ENCODE measurements at places on chromosomes 2 and 18.

- no peak for DNase-seq
- no peaks in the 10 kb centered on the region for H3K36me3 ChIP-seq
- H3K4me3 ChIP-seq: no peak overlapping the region
- no peak overlapping the region for H3K27ac ChIP-seq
- peaks cover 18% of the 10 kb centered on the region for H3K27me3 ChIP-seq
Observed at GRCh38 chr18:35777039-35777438, 195.4 kb upstream of the RMP24 start.

- no peak for DNase-seq
- H3K36me3 ChIP-seq: no peaks in the 10 kb centered on the region
- no peak overlapping the region for H3K27ac ChIP-seq
- peaks cover 5% of the 10 kb centered on the region for H3K4me1 ChIP-seq
- peaks cover 18% of the 10 kb centered on the region for H3K27me3 ChIP-seq
- H3K4me3 ChIP-seq: no peak overlapping the region
Observed at GRCh38 chr2:112831513-112831845, 5.1 kb downstream of the IL1B start.

- H3K27ac ChIP-seq: no peak overlapping the region
- no peak overlapping the region for H3K4me3 ChIP-seq
- no peaks in the 10 kb centered on the region for H3K27me3 ChIP-seq
- DNase-seq: no peak
- no peaks in the 10 kb centered on the region for H3K36me3 ChIP-seq
Observed at GRCh38 chr2:17648581-17648980, 105.0 kb downstream of the SMC6 start.

DNA sequence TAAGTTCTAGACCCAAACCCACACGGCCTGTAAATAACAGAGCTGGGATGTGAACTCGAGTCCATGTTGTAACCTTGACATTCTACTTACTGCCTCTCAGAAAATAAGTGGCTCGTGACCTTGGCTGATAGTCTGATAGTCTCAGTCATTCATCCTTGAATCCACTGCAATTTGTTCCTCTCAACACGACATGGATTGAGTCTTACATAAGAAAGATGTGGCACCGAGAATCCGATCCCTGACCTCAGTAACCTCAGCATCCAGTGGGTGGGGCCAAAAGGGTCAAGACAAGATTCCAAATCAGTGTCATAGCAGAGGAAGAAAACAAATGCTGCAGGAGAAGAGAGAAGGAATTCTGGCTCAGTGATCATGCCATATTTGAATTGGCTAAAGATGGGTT, 97.6 kb downstream of the MAPRE2 start:
- no peak overlapping the region for H3K4me3 ChIP-seq
- peaks cover 27% of the 10 kb centered on the region for H3K36me3 ChIP-seq
- no peak overlapping the region for H3K27ac ChIP-seq
- no peaks in the 10 kb centered on the region for H3K27me3 ChIP-seq

DNA sequence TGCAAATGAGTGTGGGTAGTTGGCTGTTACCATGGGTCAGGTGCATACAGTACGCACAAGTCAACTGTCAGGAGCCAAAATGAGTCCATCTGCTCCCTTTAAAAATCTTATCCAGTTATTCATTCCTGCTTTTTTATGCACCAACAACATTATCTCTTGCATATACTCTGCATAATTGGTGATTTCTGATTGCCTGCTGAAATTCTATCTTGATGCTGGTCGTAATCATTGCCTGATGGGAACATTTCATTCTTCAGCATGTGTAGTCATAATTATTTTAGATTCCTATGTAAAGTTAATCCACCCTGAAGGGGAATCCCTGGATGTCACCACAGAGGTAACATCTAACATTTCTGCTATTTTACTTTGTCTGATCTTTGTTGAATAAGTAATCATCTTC, 102.2 kb upstream of the RND3 start:
- H3K36me3 ChIP-seq: no peaks in the 10 kb centered on the region
- H3K4me1 ChIP-seq: no peaks in the 10 kb centered on the region
- no peak overlapping the region for H3K27ac ChIP-seq

DNA sequence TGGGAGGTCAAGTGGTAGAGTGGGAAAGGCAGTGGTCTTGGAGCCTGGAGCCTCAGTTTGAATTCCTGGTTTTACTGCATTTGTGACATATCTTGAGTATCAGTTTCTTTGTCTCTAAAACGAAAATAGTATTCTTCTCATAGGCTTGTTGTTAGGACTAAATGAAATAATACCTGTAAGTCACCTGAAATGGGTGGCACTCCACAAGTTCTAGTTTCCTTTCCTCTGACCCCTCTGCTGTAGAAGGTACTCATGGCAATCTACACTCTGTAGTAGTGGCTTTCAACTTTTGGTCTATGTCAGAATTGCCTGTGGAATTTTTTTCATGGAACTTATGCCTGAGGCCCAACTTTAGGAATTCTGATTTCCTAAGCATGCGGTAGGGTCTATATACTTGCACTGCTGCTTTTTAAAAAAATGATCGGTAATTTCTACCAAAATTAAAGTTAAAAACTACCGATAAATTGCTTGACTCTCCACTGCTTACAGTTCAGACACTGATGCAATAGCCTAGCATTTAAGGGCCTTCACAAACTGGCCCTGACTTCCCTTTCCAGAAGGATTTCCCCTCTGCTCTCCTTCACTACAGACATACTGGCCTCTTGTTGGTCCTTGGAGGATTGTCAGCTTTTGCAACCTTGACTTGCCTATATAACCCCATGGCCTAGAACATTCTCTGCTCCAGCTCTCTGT, 47.2 kb downstream of the PLEK start:
- no peak overlapping the region for H3K27ac ChIP-seq
- no peak overlapping the region for H3K4me3 ChIP-seq
- H3K36me3 ChIP-seq: peaks cover 6% of the 10 kb centered on the region
- peaks cover 39% of the 10 kb centered on the region for H3K4me1 ChIP-seq
- peaks cover 4% of the 10 kb centered on the region for H3K27me3 ChIP-seq
